ENCODE measurements at places on chromosomes 2 and 18. TPM values are rescaled to one million over a fixed set of nuclear protein-coding genes. Genes with fewer than 3 reads are reported as not detected.

DNA sequence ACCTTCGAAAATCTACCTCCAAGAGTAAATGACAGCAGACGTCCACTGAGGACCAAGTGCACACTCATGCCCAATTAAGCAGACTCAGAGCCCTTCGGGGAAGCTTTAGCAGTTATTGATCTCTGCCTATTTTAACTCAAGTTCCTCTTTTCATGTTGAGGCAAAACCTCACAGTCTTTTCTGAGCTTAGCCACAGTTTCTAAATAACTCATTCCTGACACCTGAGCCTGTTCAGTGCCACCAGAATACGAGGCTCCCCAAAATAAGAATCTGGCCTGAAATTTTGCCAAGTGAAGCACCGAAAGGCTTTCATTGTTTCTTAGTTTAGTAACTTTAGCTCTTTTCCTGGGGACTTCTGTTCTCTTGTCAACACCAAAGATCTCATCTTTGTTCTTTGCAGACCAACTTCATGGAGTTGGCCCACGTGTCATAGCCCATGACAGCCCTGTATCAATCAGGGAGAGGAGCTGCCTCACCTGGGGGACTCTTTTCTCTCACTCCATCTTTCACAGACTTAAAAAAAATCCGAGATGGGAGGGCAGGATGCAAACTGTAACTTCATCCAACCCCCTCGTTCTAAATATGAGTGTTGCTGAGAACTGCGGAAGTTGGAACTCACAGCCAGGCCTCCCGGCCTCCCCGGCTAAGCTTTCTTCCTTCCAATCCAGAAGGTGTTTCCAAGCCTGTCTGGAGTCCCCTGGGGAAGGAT lies 22.2 kb downstream of the INPP5D start:
- peak; percentile 70 for DNase-seq

DNA sequence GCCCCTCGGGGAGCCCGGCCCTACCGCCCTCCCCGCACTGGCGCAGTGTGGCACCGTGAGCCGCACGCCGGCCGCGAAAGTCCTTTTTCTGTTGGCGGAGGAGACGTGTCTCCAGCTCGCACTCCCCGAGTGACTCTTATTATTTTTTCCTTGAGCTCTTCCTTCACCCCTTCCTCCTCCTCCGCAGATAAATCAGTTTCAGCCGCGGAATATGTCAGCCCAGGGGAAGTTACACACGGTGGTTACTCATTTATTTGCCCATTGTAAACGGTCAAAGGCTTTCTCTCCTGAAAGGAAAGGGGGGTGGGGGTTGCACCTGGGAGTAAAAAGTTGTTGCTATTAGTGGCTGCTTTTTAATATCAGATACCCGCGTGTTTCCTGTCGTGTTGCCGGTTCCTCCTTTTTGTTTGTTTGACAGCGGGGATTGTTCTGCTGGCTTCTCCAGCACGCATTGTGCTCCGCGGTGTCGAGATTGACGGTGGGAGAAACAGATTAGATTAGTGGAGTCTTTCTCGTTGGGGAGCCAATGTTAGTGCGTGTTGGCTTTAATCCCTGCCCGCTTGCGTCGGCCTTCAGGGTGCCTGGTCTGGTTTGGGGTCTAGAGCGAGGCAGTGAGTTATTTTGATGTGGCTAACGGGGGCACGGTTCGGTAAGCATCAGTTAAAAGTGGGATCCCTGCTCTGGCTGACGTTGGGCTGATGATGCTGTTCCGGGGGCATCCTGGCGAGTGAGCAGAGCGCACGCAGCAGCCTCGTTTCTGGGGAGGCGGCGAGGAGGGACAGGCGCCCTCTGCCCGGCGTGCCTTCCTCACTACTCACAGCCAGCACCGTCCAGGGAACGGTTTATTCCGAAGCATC lies 1.6 kb downstream of the CRIM1 start:
- no peak for DNase-seq

DNA sequence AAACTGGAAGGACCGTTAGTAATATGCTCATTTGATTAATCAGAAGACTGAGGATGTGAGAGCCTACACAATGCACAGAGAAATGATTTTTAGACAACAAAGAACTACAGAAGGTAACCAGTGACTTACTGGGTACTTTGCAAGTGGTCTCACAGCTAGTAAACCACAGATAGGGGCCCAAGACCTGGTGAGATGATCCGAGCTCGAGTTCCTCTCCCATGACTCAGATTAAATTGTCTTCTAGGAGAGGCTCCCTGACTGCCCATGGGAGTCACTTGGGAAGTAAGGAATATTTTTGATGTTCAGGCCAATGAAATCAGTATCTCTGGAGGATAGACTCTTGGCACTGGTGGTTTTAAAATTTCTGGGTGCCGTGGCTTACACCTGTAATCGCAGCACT lies 220.2 kb downstream of the CLIP4 start:
- DNase-seq: no peak

- no peak for DNase-seq
Observed at GRCh38 chr18:41744421-41745030, 210.5 kb upstream of the PIK3C3 start.

- no peak for DNase-seq
Observed at GRCh38 chr2:21754164-21754788, 630.5 kb downstream of the TDRD15 start.

DSC3 gene
- total RNA-seq: not detected
